Epithelial cell of prostate (primary cell): ENCODE measurements at places on chromosomes 5 and 9.
A peak's percentile ranks its signal among the peaks of the same experiment; 100 is the strongest.

DNA sequence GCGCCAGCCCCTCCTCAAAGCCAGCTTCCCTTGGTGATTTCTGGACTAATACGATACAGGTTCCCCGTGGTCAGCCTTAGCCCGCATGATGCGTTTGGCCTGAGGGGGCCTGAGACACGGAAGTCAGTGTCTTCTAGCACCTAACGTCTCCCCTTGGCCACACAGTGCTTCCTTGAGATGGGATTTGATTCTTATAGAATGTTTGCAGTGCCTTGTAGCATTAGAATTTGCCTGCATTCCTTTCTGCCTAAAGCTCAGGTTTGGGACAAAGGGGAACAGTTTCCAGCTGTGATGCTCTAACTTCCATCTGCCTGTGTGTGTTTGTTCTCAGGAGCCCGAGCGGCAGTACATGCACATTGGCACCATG is 34.4 kb downstream of the CFAP90 start:
- DNase-seq = no peak

- no peak for DNase-seq
Measured at GRCh38 chr9:108434036-108434435, 421.8 kb downstream of the ACTL7B start.

DNA sequence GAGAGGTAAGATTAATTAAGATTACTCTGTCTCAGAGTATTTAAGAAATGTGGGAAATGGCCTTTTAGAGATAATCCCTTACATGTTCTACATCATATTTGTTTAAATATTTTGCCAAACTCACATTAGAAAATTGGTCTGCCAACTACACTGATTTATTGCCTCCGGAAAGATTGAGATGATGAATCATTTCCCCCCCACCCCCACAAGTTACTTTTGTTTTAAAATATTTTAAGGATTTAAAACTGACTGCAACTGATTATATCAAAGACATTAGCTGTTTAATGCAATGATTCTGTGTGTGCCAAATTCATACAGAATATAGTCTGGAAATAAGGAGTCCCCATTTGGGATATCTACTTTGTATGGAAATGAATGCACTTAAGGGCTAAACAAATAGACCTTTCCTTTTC is 674.4 kb downstream of the PRR16 start:
- DNase-seq = no peak

GRCh38 chr5:179716286-179716685 is 16.3 kb upstream of the MAML1 start:
- no peak for DNase-seq

DNA sequence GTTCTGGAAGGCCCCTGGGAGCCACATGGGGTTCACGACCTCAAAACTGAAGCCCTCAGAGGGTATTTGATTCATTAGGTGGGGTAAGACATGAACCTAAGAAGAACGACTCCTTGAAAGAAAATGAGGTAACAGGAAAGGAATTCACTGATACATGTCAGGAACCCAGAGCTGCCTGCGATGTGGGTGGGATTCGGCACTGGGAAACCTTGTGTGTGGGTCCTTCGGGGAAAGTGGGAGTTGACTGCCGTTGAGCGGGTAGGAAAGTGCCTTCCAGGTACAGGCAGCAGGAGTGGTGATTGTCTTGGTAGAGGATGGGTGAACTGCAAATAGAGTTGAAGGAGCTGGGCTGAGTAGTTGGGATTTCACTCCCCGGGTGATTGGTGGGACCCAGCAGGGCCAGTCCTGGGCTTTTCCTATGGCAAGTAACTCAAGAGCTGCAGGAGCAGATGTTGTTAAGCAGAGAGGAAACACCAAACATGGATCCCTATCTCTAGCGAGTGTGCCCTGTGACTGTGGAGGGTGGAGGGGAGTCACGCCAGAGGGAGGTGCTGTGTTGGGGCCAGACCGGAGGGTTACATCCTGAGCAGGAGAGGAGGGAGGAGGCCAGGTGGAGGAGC is 30.8 kb downstream of the ANKRD33B start:
- no peak for DNase-seq

- no peak for DNase-seq
Measured at GRCh38 chr9:133525677-133526076, 918 bp upstream of the MYMK start.

GRCh38 chr5:31470608-31471007 is 61.3 kb downstream of the DROSHA start:
- DNase-seq = no peak

DNA sequence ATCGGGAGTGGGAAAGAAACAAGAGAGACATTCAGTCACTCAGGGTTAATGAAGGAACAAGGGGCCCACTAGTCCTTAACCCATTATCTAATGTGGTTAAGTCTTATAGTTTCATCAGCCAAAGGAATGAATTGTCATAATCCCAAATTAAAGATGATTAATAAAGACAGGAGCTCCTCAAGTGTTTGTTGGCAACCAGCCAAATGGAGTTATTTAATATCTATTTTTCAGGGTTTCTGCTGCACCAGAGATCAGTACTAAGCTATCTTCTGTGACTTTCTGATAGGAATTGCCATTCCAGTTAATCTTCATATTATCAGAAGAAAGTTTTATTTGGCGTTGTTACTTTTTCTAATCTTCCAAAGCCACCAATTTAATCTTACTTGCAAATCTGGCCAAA is 34.0 kb upstream of the FCHO2 start:
- DNase-seq = no peak

- no peak for DNase-seq
Measured at GRCh38 chr5:54758038-54758437, 227.4 kb downstream of the ESM1 start.

- no peak for DNase-seq
Measured at GRCh38 chr9:124635285-124635684, 128.1 kb upstream of the NR5A1 start.

DNA sequence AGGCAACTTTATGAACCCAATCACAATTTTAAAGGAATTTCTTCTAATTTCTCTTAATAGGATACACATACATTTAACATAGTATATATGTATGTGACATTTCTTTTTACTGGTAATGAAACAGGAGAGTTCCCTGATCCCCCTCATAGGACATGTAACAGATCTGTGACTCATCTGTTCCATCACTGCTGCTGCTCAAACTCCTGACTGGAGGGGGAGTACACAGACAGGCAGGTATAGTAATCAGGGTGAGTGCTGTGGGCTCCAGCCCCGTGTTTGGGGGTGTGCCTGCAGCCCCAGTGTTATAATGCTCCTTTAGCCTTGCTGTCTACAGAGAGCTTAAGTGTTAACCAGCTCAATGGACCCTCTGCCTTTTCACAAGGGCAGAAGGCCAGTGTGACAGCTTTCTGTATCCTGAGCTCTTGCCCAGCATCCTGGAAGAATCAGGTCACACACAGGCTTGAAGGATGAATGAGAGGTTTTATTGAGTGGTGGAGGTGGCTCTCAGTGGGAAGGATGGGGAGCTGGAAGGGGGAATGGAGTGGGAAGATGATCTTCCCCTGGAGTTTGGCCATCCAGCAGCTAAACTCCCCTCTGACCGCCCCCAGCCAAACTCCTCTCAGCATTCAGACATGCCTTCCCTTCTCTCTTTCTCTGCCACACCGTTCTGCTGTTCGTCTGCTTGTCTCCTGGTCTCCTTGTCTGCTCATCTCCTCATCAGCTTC is 161.3 kb downstream of the ZNF608 start:
- no peak for DNase-seq

GRCh38 chr9:114722081-114722621 is 40.2 kb upstream of the TEX48 start:
- no peak for DNase-seq

DNA sequence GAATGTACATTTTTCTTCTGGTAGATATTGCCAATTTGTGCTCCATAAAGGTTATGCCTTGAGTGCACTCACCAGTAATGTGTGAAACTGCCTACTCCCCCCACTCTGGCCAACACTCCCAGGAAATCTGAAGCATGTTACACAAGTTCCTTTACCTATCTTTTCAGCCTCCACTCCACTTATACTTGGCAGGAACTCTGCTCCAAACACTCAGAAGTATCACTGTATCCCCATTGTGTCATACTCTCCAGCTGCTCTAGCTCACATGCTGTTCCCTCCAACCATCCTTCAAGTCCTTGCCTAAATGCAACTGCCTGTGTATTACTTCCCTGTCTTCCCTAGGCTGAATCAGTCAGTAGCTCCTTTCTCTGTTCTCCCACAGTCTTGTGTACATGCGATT is 28.3 kb downstream of the POU4F3 start:
- DNase-seq = no peak

GRCh38 chr5:166062719-166063118 is 2228.7 kb upstream of the WWC1 start:
- no peak for DNase-seq

GRCh38 chr9:134268747-134269146 is 57.5 kb upstream of the RXRA start:
- no peak for DNase-seq

GRCh38 chr9:114279693-114280092 is 43.2 kb upstream of the ORM1 start:
- no peak for DNase-seq

DNA sequence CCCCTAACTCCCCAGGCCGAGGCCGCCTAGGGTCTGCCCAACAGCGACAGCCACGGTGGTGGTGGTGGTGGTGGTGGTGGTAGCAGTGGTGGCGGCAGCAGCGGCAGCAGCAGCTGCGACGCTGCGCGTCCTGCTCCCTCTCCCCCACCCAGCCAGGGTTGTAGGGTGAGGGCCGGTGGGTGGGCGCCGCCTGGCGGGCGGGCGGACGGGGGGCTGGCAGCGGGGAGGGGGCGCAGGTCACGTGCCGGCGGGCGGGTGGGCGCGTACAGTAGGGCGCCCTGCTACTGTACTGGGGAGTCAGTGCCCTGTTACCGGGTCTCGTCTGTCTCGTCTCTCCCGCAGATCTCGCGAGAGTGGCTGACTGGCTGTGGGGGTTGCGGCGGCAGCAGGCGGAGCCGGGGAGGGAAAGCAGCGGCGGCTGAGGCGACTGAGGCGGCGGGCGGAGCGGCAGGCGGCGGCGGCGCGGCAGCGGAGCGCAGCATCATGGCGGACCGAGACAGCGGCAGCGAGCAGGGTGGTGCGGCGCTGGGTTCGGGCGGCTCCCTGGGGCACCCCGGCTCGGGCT is at the start of gene PURA:
Gene PURA (plus strand): TSS at position 411 of the 565 bp plus-strand sequence. CDS start 73 bp downstream, at position 484.
- peak; percentile 53 for DNase-seq

DNA sequence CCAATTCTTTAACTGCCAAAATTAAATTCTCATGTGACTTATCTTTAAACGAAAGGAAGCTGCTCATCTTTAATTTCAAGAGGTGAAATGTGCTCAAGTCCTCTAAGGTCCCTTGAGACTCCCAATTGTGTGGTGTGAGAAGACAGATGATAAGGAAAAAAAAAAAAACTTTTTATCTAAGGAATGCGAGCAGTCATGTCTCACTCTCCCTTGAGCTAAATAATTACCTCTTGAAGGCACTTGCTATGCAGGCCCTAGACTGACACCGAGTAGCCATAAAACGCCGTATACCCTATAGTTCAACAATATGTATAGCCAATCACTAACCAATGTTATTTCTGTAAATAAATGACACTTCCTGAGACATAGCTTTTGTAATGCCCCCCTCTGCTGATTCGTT is 1.5 kb upstream of the DTWD2 start:
- DNase-seq = no peak

DNA sequence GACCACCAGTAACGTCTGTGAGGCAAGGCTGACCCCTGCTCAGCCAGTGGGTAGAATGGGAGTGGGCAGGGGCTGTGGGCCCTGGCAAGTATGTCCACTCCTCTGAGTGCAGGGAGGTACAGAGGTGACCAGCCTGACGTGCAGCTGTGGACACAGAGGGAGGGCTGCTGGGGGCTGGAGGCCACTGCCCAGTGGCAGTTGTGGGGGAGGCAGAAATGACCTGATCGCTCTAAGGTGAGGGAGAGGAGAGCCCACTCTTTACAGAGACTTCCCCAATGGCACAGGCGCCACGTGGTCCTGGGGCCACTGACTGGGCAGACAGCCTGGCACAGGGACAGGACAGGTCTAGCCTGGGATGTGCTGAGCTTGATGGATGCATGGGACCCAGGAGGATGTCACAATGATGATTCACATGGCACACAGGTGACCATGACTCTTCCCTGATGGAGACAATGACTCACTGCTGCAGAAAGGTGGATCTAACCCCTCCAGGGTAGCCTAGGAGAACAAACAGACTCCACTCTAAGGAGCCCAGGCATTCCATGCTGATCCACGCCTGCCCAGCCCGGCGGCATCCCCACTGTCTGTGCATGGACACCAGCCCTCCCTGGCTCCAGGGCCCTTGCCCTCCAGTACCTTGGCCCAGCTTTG is 7.7 kb downstream of the LPCAT1 start:
- DNase-seq = peak; percentile 80

DNA sequence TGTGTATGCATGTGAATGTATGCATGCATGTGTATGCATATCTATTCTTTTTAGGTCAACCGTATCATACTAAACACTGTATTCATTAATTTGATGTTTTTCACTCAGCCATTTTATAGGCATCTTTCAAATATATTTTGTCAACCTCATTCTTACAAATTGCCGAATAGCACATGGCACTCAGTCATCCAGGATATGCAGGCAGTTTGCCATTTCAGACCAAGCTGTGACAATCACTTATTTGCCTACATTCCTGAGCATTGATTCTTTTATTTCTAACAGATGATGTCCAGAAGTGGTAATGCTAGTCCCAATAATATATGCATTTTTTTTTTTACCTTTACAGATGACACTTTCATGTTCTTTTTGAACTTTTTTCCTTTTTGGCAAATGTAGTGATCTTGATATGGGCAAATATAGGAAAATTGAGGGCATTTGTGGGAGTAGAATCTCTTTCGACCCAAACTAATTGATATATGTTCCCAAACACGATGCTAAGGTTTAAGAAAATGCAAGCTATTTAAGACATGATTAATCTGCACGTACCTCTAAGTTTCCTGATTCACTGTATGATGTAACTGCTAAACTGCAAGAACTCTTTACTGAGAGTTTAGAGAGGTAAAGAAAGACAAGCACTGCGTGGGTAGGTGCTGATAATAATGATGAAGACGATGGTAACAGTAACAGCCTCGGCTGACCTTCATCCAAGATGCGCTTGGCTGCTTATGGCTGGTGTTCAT is 153.9 kb upstream of the DAP start:
- no peak for DNase-seq

DNA sequence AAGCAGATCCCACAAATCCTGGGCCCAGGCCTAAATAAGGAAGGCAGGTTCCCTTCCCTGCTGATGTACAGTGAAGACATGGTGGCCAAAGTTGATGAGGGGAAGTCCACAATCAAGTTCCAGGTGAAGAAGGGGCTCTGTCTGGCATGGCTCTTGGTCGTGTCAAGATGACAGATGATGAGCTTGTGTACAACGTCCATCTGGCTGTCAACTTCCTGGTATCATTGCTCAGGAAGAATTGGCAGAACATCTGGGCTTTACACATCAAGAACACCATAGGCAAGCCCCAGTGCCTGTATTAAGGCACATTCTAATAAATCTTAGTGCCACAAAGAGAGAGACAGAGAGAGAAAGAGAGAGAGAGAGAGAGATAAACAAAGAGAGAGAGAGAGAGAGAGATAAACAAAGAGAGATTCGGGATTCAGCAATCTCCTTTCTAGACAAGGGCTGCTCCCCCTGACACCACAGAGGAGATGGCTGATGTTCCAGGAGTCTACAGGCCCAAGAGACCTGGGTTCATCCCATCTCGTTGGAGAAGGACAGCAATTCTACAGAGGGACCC is 45.5 kb upstream of the HSPA9 start:
- DNase-seq = no peak

GRCh38 chr9:15211815-15212495 is 95.1 kb downstream of the TTC39B start:
- no peak for DNase-seq
